Dermis microvascular lymphatic vessel endothelial cell (primary cell): ENCODE measurements at places on chromosomes 16 and 17.

GRCh38 chr16:65598621-65599020 is 476.8 kb upstream of the CDH11 start:
- DNase-seq: no peak

GRCh38 chr17:45834471-45835396 is 9.9 kb upstream of the SPPL2C start:
- DNase-seq: no peak

DNA sequence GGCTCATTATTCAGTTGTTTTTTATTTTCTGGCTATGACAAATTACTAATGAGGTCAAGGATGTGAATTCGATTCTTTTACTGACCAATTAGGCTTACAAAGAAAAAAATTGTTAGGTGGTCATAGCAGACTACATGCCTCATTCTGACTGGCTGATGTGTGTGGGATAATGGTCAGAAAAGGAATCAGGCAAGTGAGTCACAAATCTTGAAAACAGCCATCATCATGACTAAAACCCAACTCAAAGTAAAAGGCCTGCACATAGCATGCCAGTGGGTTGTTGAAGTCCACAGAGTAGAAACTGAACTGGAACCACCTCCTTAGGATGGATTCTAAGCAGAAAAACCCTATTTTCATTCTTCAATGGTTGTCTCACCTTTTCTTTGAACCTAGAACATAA is 8.6 kb downstream of the RPGRIP1L start:
- no peak for DNase-seq

GRCh38 chr17:5097101-5097834 is 14.4 kb downstream of the ZNF232 start:
- DNase-seq: no peak

DNA sequence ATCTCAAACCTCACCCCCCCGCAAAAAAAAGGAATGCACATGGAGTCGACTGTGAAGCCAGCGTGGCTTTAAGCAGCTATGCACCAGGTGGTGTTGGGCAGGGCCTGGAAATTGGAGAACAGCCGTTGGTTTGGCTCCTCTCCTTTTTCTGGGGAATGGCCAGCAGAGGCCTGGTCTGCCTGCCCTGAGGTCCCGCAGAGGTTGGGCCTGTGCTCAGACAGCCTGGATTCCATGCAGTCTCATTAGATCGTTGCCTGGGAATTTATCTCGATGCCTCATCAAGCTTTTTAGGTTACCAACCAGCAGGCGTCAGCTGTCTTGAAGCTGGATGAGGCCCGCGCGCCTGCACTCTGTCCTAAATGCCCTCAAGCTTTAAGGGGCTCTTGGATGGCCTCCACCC is 9.8 kb downstream of the SLC12A3 start:
- DNase-seq: no peak

- DNase-seq: no peak
Measured at GRCh38 chr17:51335883-51336822, 75.8 kb downstream of the UTP18 start.

GRCh38 chr17:30378241-30378824 is 394 bp upstream of the CPD start:
- DNase-seq: no peak

GRCh38 chr17:75535119-75535537 is 9.6 kb downstream of the LLGL2 start:
- no peak for DNase-seq

DNA sequence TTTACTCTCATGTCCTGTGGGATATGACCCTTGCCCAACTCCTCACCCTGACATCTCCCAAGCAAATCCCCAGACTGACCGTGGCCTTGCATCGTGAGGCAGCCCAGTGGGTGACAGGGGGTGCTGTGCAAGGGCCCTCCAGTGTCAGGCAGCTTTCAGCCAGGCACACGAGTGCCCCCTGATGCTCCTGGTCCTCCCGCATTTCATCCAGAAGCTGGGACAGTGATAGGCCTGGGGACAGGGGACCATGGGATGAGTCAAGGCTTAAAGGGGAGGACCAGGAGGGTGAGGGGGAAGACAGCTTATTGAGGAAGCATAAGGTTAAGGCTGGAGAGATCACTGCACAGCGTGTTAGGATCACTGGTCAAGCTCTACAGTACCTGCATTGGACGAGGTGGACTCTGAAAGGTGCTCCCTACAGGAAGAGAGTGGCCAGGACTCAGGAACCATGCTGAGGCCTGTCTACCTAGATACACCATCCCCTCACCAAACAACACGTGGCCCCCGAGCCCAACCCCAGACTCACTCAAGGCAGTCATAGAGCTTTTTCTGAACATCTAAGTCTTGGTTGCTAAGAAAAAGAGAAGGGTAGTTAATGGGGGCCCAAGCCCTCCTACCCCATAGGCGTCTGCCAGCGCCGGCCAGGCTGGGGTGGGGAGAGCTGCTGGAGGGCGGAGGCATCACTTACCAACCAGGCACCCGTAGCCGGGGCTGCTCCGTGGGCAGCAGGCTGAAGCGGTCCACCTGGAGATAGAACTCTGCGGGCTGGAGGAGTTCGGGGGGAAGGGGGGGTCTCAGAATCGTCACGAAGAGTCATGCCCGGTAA is 998 bp downstream of the ACD start:
- no peak for DNase-seq

- DNase-seq: no peak
Measured at GRCh38 chr16:68676113-68676860, 31.2 kb downstream of the CDH3 start.

DNA sequence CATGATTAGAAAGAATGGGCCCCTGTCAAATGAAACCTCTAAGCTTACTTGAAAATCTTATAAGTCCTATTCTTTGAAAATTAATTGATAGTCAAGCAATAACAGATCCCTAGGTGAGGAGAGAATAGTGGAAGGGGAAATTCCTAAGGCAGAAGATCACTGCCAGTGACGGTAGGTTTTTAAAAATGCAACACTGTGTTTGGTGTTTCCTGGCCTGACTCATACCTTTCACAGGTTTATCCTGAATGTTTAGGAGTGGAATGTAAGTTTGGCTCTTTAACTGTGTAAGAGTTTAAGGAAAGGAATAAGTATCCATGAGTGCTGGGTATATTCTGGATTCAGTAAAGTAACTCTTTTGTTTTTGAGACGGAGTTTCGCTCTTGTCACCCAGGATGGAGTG is 23.8 kb downstream of the HAPSTR1 start:
- DNase-seq: peak; percentile 65

GRCh38 chr17:47844227-47844626 is 3.2 kb upstream of the SCRN2 start:
- no peak for DNase-seq

GRCh38 chr16:74568961-74569631 is 37.8 kb downstream of the GLG1 start:
- DNase-seq: no peak

DNA sequence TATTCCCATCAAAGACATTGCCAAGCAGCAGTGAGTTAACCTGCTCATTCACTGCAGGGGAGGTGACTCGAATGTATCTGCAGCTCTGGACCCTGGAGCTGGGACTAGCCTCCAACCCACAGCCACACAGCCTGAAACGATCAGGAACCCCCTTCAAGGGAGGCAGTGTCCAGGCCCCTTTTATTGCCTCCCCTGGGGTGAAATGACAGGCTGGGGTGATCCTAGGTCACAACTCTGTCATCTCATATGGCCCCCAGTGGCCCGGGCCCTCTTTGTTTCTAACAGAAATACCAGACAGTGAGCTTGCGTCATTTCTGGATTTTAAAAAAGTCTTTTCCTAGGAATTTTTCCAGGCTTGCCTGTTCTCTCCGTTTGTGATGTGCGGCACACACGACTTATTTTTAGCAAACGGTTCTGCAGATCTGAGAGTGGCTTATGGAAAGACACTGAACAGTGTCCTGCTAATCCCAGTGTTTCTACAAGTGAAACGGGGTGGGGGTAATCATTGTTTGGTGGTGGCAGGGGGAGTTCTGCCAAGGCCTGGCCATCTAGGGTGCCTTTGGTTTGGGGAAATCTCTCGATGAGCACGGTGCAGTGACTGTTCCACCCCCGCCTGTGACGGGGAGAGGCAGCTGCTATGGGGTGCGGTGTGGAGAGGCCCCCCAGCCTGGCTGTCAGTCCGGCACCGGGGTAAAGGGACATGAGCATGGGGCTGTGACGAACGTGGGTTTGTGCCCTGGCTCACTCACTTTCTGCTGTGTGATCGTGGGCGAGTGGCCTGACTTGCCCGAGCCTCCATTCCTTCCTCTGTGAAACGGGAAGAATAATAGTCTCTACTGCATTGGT is 27.2 kb downstream of the NAGPA start:
- no peak for DNase-seq

DNA sequence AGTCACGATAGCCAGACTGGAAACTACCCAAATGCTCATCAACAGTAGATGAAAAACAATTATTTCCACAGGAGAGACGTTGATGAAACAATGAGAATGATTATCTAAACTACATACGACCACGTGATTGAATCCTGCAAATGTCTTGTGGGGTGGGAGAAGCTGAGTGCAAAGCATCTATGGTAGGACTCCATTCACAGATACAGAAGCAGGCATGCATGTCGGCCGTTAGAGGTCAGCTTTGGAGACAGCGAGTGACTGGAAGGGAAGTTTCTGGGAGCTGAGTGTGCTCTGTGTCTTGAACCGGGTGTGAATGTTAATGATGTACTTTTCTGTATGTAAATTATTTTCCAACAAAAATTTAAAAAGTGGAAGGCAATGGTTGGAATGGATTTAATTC is 71.5 kb upstream of the DNAJA2 start:
- no peak for DNase-seq

DNA sequence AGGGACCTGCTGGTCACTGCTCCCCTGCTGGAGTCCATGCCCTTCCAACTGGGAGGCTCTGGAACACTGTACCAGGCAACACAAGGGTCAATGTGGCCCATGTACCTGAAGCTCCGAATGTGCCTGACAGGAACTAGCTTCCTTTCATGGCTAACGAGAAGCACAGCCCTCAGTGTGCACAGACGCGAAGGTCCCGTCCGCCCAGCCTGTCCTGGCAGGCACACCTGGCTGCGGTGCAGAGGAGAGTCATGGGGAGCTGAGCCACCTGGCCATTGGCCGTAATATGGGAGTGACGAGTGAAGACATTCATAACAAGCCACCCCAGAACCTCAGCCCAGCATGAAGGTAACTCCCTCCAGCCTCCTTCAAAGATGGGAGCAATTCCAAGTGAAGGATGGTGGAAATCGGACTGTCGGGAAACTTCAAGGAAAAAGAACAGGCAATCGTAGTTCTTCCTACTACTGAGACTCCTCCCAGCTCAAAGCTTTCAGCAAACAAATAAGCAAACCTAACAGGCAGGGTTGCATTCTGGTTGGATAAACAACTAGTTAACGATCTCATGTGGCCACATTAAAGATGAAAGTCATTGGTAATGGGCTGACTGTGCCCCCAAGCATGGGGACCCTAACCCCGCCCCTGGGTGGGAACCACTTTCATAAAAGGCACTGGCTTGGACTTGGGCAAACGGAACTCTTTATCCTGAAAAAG is 13.2 kb downstream of the TMEM11 start:
- no peak for DNase-seq

DNA sequence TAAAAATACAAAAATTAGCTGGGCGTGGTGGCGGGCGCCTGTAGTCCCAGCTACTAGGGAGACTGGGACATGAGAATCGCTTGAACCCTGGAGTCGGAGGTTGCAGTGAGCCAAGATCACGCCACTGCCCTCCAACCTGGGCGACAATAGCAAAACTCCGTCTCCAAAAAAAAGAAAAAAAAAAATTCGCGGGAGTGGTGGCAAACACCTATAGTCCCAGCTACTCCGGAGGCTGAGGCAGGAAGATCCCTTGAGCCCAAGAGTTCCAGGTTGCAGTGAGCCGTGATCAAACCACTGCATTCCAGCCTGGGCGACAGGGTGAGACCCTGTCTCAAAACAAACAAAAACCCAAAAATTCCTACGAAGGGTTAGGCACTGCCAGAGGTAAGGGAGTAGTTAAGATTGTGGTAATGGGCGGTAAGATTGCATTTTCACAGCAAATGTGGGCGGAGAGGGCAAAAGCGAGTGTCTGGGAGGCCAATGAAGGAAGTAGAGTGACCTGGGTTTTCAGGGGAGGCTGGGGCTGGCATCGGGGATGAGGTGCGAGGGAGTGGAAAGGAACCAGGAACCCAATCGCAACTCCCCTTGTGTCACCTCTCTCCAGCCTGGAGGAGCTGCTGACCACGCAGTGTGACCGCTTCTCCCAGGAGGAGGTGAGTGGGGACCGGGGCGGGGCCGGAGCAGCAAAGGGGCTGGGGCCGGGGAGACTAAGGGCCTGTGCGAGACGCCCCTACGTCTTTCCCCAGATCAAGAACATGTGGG is 2.6 kb downstream of the MYL11 start:
- no peak for DNase-seq

GRCh38 chr16:30744183-30744582 is 4.0 kb upstream of the PHKG2 start:
- DNase-seq: no peak

DNA sequence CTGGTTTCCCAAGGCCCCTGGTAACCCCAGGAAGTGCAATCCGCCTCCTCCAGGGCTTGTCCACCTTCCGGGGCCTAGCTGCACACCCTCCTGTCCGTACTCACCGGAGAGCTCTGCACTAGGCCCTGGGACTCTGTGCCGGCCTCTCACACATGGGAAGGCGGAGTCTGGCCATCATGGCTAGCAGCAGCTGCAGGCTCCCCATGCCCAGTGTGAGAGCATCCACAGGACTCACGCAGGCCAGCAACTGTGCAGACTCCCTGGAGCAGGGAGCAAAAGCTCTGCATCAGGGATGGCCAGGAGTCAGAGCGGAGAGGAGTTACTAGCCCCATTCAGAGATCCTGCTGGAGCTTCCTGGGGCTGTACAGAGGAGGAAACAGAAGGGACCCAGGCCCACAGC is 20.2 kb downstream of the FOXN1 start:
- DNase-seq: no peak

GRCh38 chr16:56935201-56935600 is 3.3 kb downstream of the HERPUD1 start:
- DNase-seq: no peak

GRCh38 chr16:68450741-68451255 is 2.5 kb upstream of the SMPD3 start:
- no peak for DNase-seq
